ENCODE measurements at places on chromosomes 2 and 18.
A peak's percentile ranks its signal among the peaks of the same experiment; 100 is the strongest.

DNA sequence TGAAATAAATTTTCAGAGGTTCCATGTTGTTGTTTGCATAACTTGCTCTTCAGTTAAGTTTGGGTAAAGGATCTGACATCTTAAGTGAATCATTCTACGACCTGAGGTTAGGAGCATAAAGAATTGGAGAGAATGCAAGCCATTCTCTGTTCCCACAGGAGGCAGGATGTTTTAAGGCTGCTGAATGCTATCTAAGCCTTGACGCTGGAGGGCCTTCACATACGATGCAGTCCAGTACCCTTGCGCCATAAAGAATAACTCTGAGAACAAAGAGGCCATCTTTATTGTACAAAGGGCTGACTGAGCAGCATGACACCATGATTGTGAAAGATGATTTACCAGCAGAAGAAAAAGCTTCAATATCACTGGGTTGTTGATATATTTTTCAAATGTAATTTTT lies 198.4 kb downstream of the NYAP2 start:
- no peak for DNase-seq

- no peak for DNase-seq
These were observed 105.9 kb upstream of the SH3BP4 start for GRCh38 chr2:234845602-234846590.

- no peak for DNase-seq
These were observed 200.2 kb downstream of the OSR1 start for GRCh38 chr2:19158211-19158610.

GRCh38 chr2:144475569-144476275 lies 44.2 kb downstream of the ZEB2 start:
- DNase-seq: no peak

GRCh38 chr2:48558456-48558855 lies 28.5 kb downstream of the STON1 start:
- no peak for DNase-seq

DNA sequence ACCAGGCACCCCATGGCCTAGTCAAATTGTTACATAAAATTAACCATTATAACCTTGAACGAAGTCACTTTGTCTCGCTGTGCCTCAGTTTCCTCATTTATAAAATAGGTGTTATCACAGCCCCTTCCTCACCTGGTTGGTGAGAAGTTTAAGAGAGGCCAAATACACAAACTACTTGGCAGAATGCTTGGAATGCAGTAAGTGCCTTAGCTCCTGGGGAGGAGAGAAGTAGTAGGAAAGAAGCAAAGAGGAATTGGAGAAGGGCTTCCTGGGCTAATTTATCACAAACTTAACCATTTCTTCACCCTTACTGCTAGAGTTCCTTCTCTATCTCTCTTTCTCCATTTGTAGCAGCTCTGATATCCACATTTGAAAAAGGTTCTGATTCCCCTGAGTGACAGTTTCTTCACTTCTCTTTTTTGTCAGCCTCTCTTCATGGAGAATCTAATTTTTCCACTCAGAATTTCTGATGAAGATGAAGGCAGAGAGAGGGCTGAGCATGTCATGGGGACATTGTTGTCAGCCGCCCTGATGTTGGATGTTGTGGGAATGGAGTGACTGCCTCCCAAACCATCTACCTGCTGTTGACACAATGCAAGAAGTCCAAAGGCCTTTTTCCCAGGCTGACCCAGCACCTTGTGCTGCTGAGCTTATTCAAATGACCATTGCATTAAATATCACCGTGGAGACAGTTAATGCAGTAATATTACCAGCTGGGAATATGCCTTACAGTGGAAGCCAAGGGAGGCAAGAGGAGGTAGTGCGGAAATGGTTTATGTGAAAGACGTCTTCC lies 60.4 kb downstream of the BOD1L2 start:
- no peak for DNase-seq

DNA sequence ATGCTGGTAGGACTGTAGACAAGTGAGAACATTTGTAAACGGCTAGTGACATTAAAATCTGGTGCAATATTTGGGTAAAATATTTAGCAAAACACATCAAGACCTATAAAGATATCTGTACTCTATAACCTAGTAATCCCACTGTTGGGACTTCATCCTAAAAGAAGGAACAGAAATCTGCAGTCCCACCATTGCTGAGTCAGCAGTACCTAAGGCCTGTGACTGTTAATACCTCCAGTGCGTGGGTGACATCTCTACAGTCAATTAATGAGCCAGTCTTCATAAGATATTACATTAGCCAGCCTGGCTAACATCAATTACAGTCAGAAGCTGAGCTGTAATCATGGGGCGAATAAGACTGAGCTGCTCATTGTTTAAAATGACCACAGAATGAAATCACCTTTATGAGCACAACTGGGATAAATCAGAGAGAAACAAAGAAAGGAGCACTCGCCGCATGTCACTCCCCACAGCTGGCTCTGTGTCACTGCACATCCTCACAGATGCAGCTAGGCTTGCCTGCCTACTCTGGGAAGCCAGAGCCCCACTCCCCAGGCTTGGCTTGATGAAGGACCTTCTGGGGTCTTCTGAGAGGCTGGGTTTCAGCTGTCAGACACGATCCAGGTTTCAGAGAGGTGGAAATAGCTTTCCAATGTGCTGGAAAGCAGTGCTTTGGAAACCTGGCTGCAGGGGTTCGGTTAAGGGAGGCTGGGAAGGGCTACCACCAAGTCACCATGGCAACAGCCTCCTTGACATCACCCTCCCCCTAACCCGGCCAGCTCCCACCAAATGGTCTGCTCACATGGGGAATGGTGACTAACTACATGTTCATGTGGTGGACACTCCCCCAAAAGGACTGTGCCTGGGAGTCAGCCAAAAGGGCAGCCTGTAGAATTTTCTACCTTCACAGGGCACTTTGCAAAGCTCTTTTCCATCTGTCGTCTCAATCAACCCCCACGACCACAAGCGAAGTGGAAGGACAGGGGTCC lies 145.0 kb downstream of the ZBTB7C start:
- peak; percentile 15 for DNase-seq

- no peak for DNase-seq
These were observed 33.8 kb downstream of the ZNF519 start for GRCh38 chr18:14098428-14098827.

DNA sequence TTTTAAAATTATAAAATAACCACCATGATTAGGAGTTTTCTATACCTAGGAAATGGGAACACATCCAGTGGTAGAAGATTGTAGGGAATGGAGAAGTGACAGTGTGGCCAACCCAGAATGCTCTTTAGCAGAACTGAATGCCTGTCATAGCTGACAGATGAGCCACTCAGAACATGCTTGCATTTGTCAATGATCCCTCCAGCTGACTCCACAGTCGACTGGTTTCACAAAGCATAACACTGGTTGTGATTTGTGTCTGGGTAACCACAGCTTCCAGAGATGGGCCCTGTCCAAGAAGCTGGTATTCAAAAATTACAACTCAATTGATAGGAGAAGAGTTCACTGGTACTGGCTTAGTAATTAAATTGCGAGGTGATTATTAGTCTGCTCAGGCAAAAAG lies 9.0 kb upstream of the CTIF start:
- peak; percentile 46 for DNase-seq

DNA sequence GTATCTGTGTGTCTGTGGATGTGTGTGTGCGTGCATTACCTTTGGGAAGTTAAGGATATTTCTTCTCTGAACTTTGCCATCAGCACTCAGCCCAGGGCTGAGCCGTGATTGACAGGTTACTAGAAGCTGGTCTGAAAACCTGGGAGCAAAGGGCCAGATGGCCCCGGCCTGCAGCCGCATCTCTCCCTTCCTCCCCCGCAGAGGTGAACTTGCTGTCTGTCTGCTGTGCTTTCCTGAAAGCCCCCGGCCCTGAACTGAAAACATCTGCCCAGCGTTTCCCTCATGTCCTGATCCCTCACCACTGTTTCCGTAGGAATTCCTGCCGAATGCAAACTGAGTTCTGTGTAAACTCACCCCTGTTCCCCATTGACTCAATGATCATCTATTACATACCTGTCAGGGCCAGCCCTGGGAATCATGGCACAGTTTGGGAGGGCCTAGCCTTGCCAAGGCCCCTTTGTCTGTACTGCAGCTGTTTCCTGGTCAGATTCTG lies 45.8 kb downstream of the MYCN start:
- no peak for DNase-seq

- peak; percentile 67 for DNase-seq
These were observed 39.4 kb downstream of the CMPK2 start for GRCh38 chr2:6826081-6826913.

DNA sequence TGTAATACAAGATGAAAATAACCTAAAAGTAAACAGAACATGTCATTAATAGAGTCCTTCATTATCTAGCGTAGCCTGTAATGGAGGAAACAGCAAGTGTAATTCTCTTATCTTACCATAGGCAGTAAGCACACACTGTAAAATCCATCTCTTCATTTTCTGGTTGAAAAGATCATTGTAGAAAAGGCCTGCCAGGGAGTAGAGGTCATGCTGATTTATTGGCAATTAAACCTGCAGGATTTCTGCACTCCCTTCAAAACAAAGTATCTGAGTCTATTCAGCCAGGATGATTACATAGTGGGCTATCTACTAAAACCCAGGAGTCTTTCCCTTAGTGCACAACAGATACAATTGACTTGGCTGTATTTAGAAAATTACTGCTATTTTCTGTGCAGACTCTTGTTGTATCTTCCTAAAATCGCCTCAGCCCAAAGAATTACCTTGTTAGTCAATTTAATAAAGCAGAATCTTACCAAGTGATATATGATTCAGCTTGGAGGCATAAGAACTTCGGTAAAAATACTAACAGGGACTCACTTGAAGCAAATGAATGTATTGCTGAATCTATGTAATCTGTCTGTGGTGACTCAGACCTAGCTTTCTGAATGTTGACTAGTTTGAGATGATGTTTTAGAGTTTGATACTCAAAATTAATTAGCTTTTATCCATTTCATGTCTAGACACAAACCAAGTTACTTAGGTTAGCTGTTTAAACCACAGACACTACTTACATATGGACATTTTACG lies 250.4 kb upstream of the STON1 start:
- DNase-seq: no peak

- DNase-seq: peak; percentile 62
These were observed 28.8 kb upstream of the DDX18 start for GRCh38 chr2:117785740-117786139.

DNA sequence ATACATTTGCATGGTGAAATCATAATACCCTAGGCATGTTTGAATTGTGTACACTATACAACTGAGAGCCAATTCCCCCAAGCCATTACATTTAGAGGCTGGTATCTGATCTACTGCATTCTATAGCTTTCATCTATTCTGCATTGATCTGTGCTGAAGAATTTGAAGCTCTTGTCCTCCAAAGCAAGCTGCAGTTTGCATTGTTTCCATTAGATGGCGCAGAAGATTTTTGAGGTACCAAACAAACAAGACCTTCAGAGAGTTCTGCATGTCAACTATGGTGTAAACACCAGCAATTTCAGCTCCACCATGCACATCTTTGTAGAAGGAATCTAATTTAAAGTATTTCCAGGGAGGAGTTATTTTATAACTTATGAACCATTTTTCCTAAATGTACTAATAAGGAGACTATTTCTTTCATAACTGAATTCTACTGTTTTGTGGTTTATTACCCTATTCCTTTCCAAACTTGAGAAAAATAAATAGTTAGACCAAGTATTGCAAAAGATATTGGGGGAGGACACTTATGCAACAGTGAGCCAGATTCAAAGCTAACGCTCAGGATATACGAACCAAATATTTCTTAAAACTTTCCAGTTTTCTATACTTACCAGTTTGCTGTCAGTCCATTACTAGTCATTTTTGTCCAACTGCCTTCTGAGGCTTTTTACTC lies 761.8 kb upstream of the ACVR2A start:
- peak; percentile 87 for DNase-seq

- no peak for DNase-seq
These were observed 48.9 kb downstream of the SMIM21 start for GRCh38 chr18:75378376-75379315.

DNA sequence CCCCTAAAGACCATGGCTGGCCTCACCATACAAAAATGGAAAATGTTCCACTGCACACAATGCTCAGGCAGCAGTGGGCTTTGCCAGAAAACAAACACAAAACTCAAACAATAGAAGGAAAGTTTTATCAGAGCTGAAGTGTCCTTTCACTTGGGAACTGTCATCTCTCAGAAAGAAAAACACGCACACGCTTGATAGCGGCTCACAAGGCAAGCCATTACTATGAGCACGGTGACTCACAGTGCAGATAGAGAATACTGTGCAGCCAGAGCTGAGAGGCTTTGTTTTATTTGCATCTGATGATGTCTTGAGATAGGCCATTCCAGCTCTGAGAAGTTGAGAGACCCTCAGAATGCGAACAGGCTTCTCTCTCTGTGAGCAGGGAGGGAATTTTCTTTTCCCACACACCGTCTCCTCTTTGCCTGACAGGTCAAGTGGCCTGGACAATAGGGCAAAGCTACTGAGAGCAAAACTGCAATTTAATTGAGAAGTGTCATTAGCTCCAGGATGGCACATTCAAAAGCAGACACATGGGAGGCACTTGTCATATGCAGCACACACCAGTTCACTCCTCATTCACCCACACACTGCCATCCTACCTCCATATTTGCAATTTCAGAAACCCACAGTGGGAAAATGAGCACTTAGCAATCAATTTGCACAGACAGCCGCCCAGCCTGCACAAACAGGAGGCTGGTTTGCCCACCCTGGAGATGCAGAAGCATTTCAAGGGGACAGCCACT lies 236.6 kb downstream of the SS18 start:
- DNase-seq: no peak

GRCh38 chr2:109210431-109211200 lies 81.6 kb downstream of the SH3RF3 start:
- peak; percentile 51 for DNase-seq

DNA sequence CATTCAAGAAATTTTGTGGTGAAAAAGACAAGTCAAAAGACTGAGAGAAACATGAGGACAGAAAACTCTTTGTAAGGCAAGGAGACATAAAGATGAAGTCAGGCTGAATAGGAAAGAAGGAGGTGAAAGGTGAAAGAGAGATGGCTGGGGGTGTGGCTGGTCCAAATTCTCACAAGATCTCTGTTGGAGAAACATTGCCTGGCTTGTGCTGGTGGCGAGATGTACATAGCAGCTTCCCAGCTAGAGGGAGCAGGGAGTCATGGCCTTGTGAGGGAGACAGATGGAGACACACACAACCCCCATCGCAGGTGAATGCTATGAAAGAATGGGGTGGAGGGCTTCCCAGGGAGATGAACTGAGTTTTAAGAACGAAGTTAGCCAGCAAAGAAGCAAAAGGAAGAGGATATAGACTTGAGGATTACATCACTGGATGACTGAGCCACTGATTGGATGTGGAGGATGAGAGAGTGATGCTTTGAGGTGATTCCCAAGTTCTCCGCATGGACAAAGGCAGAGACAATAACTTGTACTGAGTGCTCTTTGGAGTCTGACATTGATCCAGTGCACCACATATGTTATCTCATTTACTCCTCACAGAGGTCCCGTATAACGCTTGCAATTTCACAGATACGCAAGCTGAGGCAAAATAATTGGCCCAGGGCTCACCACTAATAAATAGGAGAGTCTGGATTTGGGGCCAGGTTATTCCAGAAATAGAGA lies 3.7 kb upstream of the EMX1 start:
- no peak for DNase-seq

GRCh38 chr18:44582456-44582855 lies 98.2 kb upstream of the SETBP1 start:
- DNase-seq: no peak

- DNase-seq: no peak
These were observed 27.4 kb upstream of the C2orf69 start for GRCh38 chr2:199883474-199884212.

- DNase-seq: no peak
These were observed 428.8 kb upstream of the LYPD1 start for GRCh38 chr2:133098787-133099186.

- DNase-seq: peak; percentile 95
These were observed 233.2 kb downstream of the CNTNAP5 start for GRCh38 chr2:124258140-124258880.

GRCh38 chr2:133777574-133777960 lies 209.3 kb upstream of the NCKAP5 start:
- DNase-seq: no peak
